ENCODE measurements at places on chromosomes 5 and 9.

- DNase-seq, result no peak
Observed at GRCh38 chr5:149757956-149758355, 27.8 kb downstream of the PPARGC1B start.

DNA sequence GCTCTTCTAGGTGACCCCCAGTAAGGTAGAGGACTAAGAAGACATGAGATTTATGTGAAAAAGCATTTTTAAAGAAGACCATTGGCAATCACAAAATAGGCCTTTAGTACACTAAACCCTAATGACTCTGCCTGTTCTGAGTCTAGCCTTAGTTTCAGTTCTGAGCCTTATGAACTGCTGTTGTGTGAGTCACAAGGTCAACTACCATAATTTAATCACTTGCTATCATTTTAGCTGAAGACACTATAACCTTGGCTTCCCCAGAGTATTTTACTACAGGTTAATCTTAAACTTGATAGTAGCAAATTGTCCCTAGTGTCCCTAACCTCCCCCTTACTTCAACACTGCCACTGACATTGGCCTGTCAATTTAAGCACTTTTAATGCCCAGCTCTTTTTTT is 34.4 kb downstream of the APC start:
- no peak for DNase-seq

- DNase-seq, result no peak
Observed at GRCh38 chr9:121050128-121050988, at the start of gene C5. C5 (minus strand) TSS chr9:121050275; CDS start chr9:121050246, 29 bp downstream.

DNA sequence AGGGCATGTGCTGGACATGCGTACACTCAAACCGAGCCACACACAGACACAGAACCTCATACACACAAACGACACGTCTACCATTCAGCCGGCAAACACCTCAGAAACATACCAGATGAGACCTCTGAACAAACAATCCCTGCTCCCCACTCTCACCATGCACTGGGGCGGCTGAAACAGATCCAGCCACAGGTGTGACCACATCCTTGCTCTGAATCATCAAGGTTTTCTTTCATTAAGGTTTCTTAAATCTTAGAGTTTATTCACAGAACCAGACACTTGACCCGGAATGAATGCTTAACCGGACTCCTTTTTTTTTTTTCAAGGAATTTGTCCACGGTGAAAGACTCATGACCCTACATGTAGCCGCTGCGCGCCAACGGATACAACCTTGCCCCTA is 26.2 kb downstream of the TERT start:
- peak; percentile 76 for DNase-seq

DNA sequence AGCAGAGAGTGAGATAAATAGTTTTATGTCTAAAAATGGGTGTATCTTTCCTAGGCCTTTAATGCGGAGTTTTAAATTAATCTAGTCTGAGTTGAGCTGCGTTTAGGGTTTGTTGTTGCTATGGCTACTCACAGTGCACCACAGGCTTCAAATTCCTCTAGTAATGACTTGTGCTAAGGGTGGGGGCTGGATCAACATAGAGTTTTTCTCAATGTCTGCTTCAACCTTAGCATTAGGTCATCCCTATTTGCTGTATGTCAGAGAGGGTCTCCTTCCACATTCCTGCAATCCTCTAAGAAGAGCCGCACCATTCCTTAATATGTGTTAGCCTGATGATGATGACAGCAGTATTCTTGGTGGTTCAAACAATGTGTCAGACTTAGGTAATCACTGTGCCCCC is 465.6 kb upstream of the KIF2A start:
- no peak for DNase-seq

GRCh38 chr5:176508603-176509002 is 28.6 kb downstream of the RNF44 start:
- DNase-seq, result no peak

DNA sequence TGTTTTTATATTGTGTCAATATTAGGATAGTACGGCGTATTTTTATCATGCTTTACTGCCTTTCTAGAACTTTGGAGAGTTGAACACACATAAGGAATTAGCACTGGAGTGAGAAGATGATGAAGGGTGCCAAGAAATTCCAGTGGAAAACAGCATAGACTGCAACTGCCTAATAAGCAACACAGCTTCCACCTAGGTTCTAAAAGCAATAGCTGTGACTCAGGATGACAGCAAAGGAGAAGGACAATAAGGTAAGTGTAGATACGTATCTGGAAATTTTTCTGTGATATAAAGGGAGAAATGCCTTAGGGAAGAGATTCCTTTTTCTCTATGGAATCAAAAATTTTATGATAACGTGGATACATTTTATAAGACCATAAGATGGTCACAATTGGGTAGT is 7.4 kb downstream of the PTPRD start:
- no peak for DNase-seq

- DNase-seq, result peak; percentile 46
Observed at GRCh38 chr5:71757590-71758543, 38.8 kb downstream of the CARTPT start.

DNA sequence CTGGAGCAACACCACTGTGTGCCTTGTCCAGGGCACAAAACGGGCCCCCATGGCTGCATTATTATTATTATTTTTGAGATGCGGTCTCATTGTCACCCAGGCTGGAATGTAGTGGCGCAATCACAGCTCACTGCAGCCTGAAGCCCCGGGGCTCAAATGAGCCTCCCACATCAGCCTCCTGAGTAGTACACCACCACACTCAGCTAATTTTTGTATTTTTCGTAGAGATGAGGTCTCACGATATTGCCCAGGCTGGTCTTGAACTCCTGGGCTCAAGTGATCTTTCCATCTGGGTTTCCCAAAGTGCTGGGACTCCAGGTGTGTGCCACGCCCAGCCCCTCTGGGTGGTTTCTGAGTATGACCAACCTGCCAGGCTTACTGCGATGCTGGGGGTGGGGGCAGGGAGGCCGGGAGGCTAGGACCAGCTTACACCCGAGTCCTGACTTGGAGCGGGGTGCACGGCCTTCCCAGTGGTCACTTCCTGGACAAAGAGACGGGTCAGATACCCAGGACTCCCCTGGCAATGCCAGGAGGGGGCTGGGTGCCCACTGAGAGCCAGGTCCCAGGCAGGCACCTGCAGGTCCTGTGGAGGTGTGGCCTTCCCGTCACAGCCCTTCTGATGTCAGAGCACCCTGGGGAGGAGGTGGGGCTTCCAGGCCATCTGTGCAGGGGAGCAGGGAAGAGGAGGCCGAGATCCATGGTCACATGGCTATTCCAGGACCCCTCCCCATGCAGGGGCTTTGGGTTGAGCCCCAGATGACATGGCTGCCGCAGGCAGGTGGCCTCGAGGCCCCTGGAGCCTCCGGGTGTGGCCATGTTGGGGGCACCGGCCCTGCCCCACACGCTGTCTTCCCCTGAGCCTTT is 8.3 kb upstream of the NRARP start:
- no peak for DNase-seq

GRCh38 chr5:73201547-73202513 is 28.8 kb downstream of the TMEM174 start:
- DNase-seq, result peak; percentile 60

- DNase-seq, result peak; percentile 25
Observed at GRCh38 chr5:154755361-154756008, at the start of gene LARP1. LARP1 (plus strand) TSS chr5:154755377; CDS start chr5:154755758, 381 bp downstream.

GRCh38 chr9:25733336-25733982 is 55.2 kb upstream of the TUSC1 start:
- DNase-seq, result no peak

DNA sequence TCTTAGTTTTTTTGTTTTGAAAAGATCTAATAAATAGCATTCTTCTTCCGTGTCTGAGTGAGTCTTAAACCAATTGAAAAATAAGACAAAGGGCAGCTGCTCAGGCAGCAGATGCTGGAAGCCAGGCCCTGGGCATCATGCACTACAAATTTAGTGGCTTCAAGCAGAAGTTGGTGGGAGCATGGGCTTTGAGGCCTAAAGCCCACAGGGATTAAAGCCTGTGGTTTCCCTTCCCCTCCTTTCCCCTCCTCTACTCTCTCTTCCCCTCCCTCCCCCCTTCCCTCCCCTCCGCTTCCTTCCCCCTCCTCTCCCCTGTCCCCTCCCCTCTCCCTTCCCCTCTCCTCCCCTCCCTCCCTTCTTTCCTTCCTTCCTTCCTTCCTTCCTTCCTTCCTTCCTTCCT is 20.1 kb upstream of the KIF4B start:
- no peak for DNase-seq

DNA sequence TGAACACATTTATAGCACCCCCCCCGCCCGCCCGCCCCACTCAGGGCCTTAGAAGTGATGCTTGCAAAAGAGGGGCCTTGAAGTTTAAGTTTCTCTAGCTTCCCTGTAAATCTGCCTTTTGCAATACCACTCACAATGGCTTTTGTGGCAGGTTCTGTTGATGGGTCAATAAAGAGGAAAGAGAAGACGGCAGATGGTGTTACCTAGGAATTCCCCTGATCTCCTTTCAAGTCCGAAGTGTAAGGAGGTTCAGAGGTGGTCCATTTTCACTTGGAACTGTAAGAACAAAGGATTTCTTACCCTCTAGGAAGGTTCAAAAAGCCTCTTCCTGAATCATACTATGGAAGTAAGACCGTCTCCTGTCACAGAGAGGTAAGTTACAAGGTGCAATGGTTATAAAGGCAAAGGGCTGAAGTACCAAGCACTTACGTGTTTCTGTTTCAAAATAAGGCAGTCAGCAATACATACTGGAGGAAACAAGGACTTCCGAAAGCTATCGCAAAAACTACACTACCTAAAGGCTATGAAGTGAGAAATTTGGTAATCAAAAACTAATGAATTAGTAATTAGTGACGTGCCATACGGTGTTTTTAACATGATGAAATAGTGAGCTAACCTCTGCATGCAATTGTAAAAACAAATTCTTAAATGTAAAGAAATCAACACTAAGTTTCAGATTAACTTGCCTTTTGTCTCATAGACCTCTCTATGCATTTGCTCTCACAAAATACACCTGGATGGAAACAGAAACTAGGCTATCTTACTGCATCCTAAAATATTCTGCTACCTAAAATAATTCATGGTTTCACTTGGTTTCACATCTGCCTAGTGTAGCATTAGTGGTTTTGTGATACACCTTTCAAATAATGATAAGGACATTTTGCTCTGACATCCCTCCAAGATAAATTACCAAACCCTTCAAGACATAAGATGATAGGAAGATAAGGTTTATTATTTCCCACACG is 589.4 kb upstream of the FAM174A start:
- DNase-seq, result no peak

DNA sequence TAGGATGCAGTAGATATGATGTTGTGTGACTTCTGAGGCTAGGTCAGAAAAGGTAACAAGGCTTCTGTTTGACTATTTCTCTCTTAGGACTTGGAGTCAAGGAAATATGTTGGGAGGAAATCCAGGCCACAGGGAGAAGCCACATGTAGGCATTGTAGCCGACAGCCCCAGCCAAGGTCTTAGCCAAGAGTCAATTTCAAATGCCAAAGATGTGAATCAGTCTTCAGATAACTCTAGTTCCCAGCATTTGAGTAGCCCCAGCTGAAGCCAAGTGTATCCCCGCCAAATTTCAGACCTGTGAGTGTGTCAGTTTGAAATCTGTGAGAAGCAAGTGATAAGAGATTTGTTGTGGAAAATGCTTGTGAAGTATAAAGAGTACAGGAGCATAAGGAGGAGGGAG is 38.1 kb upstream of the ISL1 start:
- DNase-seq, result no peak

DNA sequence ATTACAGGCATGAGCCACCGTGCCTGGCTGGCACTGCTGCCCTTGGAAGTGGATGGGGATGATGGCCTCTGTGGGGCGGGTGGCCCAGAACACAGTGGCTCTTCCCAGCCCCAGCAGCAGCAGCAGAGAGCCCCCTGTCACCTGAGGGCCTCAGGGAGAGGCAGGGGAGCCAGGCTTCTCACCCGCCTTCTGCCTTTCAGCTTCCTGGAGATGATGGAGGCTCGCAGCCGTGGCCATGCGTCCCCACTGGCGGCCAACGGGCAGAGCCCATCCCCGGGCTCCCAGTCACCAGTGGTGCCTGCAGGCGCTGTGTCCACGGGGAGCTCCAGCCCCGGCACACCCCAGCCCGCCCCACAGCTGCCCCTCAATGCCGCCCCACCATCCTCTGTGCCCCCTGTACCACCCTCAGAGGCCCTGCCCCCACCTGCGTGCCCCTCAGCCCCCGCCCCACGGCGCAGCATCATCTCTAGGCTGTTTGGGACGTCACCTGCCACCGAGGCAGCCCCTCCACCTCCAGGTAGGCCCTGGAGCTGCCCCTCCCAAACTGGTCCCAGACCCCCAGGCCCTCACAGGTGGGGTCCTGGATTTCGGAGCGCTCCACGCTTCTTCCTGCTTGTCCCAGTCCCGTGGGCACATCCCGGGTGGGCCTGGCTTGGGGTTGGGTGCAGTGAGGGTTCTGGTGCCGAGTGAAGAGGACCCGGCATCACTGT is 5.0 kb upstream of the AJM1 start:
- no peak for DNase-seq

DNA sequence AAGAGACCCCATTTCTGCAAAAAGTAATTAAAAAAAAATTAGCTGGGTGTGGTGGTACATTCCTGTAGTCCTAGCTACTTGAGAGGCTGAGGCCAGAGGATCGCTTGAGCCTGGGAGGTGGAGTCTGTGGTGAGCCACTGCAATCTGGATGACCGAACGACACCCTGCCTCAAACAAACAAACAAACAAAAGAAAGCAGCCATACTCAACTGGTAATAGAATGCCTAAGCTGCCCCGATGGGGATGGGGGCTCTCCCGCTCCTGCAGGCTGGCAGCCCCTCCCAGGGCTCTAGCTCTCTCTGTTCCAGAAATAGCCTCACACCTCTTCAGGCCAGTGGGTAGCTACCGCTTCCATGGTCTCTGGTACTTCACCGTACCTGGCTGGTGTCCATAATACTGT is 241.8 kb downstream of the FANCC start:
- no peak for DNase-seq

GRCh38 chr5:12865529-12865928 is 961.3 kb upstream of the CTNND2 start:
- DNase-seq, result no peak
